KBM-7 (cell line): ENCODE measurements at places on chromosomes 4 and X.
A peak's percentile ranks its signal among the peaks of the same experiment; 100 is the strongest.

- DNase-seq: no peak
Observed at GRCh38 chr4:75511841-75512240, 2.4 kb downstream of the RCHY1 start.

GRCh38 chrX:120251471-120252011, 929 bp downstream of the ZBTB33 start:
- peak; percentile 72 for DNase-seq

GRCh38 chr4:77418333-77418732, 187.3 kb upstream of the CXCL13 start:
- DNase-seq: peak; percentile 11

- DNase-seq: no peak
Observed at GRCh38 chr4:82679531-82679930, 117.7 kb upstream of the TMEM150C start.

GRCh38 chr4:89356086-89356485, 48.5 kb upstream of the GPRIN3 start:
- no peak for DNase-seq

GRCh38 chr4:155681886-155682285, 15.2 kb downstream of the GUCY1A1 start:
- DNase-seq: no peak

GRCh38 chr4:83234902-83235644, 49.5 kb downstream of the COQ2 start:
- no peak for DNase-seq

DNA sequence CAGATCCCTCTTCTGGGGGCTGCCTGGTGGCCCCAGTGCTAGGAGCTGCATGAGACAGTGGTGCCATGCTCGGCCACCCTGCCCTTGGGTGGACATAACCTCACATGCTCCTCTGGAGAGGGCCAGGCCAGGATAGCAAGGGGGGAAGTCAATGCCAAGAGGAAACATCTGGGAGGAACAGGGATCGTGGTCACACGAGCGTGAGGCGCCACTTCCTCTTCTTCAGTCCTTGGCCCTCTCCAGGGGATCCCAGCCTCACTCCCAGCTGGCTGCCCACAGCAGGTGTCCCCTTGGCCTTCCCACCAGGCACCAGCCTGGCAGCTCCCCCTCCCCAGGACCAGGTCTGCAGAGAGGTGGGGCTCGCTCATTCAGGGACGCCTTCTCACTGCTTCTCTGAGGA, 28.6 kb downstream of the TBC1D14 start:
- DNase-seq: peak; percentile 96

- no peak for DNase-seq
Observed at GRCh38 chr4:116088771-116089170, 975.4 kb upstream of the NDST4 start.

DNA sequence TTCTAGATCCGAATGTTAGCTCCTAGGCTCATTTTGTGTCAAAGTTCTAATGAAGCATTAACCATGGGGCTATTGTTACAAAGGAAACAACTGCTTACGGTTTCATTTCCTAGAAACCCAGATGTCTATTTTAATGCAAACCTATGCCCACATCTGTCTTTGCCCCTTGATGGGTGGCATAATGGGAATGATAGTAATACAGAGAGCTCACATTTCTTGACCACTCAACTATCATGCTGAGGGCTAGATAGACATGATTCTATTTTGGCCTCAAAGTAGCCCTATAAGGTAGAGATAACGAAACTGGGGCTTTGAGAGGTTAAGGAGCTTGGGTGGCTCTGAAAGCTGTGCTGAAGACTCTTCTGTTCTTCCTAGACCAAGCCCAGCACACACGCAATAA, 1.9 kb downstream of the TLR7 start:
- DNase-seq: no peak

- no peak for DNase-seq
Observed at GRCh38 chr4:138892483-138893407, 122.8 kb upstream of the NOCT start.

GRCh38 chr4:17535242-17535641, 20.3 kb downstream of the CLRN2 start:
- DNase-seq: no peak

GRCh38 chr4:81377191-81377590, 94.5 kb downstream of the RASGEF1B start:
- no peak for DNase-seq

DNA sequence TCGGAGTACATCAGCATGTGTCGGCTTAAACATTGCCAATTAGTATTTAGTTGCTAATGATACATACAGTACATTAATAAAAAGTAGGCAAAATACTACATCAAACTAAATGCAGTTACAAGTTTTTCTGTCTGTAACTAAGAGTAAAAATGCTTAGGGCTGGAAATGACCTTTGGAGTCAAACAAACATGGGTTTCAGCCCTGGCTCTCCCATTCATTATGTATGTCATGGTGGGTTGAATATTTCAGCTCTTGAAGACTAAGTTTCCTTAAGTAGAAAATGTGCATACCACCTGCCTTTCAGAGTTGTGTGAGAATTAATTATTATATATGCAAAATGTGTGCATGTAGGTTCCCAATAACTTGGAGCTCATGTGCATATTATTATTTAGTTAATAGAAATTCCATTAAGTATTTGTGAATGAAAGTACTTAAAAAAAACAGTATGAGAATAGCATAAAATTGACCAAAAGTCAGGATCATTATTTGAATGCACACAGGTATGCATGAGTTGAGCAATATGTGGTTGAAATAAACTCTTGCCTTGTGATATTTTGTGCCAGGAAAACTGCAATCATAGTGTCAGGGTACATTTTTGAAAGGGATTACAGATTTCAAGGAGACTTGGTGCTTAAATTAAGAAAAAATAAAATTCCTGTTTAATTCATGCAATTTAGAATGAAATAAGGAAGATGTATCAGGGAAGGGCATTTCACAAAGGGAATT, 2048.7 kb downstream of the PCDH7 start:
- DNase-seq: no peak

DNA sequence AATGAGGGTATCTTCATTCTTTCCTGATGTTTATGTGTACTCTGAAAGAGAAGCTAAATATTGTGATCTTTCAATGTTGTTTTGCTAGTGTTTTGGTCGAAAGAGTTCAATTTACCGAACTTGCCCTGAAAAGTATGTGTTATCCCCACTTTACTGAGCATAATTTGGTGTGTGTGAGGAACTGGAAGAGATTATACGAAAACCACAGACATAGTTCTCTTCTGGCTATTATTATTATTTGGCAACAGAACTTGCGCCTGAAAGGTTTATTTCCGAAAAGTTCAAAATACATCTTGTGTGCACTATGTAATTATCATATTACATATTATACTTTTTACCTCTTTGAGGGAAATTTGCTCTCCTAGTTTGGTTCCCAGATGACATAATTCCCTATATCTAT, 232.5 kb upstream of the INTU start:
- no peak for DNase-seq

GRCh38 chr4:89369581-89369980, 62.0 kb upstream of the GPRIN3 start:
- DNase-seq: no peak

DNA sequence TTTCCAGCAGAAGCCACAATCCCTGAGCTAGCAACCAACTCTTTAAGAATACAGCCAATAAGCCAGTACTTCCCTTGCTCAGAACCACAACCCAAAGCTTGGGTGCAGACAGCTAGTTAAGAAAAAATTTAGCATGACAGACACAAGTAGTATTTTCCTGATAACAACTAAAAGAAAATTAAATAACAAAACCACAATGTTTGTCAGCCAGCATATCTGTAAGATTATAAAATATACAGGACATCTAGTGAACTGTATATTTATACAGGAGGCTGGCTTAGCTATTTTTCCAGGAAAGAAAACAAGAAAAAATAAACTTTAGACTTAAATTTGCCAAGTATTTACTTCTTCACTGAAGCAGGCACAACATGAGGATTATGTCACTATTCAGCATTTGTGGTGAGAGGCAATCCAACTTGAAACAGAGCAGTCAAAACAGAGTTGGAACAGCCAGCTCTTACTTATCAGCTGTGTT, 6.6 kb downstream of the PF4V1 start:
- DNase-seq: no peak

- DNase-seq: no peak
Observed at GRCh38 chrX:64195862-64196261, 9.6 kb downstream of the AMER1 start.

GRCh38 chr4:20203508-20203907, 48.2 kb upstream of the SLIT2 start:
- DNase-seq: no peak

DNA sequence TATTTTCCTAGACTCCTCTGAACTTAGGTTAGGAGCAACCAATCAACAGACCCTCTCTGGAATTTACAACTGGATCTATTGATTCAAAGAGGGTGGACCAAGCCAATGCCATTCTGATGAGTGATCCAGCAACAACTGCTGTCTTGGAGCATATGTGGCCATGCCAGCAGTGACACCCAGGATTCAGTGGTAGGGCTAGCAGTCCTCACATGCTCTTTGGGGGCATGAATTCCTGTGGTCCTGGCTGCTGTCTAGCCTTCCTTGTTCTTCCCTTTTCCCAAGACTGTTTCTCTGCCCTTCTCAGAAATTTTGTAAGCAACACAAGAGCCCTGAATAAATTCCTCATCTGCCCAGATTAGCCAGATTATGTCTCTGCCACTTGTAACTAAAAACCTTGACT, 61.5 kb upstream of the GATB start:
- no peak for DNase-seq

- no peak for DNase-seq
Observed at GRCh38 chr4:125338814-125339213, 24.1 kb downstream of the FAT4 start.

- peak; percentile 3 for DNase-seq
Observed at GRCh38 chr4:37528166-37528885, 157.8 kb downstream of the RELL1 start.
